Stimulated activated CD8-positive, alpha-beta memory T cell treated with anti-CD3 and anti-CD28 coated beads, Interleukin-4, amount 100 ng/mL, for 4 hours (primary cell): ENCODE measurements at places on chromosomes 5 and 9.

DNA sequence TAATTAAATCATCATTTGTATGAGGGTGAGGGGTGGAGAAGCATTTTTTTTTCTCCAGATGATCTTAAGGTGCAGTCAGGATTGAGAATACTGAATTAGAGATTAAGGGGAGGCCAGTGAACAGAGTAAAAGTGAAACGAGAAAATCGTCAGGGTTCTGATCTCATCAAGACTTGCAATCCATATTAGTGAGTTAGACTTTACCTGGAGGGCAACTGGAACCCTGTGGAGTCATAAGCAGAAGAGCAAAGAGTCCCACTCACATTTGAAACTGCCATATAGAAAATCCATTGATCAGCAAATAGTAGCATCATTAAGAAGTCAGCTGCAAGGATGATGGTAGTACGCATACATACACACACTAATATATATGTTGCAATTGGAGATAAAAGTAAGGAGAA, 466.2 kb upstream of the PAPPA start:
- DNase-seq, result no peak

GRCh38 chr5:149117970-149118369, 23.3 kb upstream of the ABLIM3 start:
- no peak for DNase-seq

DNA sequence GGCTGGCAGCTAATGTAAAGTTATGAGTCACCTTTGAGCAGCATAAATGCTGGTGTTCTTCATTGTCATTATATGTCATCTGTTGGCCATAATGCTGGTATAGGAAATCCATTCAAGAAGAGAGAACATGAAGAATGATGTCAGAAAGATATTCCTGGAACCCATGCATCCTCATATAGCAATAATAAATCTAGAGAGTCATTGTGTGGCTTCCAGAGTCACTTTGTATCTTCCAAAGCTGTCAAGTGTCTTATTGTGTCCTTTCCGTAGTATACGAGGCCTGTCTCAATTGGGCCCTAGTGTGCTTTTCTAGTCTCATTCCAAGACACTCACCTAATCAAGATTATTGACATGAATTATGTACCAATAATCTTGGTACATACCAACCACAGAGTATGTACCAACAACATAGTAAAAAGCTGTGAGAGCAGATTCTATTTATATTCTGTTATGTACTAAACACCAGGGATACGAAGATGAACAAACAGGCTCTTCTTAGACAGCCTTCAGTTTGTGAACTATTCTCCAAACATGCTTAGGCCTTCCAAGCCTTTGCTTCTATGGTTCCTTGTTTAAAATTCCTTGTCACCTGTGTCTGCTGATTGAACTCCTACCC, 110.1 kb downstream of the ERCC6L2 start:
- no peak for DNase-seq

DNA sequence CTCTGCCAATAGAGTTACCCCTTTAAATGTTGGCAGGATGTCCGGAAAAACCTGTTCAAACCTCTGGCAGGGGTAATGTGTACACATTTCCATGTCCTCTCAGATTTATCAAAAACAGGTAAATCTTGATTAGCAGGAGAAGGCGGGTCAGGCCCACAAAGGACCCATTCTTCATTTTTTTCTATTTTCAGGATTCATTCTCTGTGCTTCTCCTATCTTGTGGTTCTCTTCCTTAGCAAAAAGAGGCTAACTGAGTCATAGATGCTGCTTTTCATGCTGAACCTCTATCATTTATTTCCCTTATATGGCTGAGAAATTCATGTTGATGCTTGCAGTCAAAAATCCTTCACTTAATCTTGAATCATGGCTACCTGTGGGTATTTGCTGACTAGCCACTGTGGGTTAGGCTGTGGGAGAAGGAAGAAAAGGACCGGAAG, 112.7 kb upstream of the IQGAP2 start:
- DNase-seq, result no peak

- no peak for DNase-seq
Observed at GRCh38 chr9:121286973-121287741, 19.2 kb downstream of the GSN start.

DNA sequence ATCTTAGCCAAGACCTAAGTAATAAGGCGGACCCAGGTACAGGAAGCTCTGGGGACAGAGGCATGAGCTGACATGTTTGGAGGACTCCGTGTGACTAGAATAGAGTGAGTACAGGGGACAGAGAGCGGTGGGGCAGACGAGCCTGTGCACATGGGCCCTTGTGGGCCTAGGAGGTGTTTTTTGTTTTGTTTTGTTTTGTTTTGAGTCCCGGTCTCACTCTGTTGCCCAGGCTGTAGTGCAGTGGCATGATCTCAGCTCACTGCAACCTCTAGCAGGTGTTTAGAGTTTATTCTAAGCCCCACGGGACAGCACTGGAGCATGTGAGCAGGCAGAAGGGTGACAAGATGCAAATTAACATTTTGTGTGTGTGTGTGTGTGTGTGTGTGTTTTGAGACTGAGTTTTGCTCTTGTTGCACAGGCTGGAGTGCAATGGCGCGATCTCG, 3.1 kb upstream of the EEIG1 start:
- no peak for DNase-seq

GRCh38 chr9:113186137-113186755, 34.8 kb downstream of the FKBP15 start:
- DNase-seq, result no peak

DNA sequence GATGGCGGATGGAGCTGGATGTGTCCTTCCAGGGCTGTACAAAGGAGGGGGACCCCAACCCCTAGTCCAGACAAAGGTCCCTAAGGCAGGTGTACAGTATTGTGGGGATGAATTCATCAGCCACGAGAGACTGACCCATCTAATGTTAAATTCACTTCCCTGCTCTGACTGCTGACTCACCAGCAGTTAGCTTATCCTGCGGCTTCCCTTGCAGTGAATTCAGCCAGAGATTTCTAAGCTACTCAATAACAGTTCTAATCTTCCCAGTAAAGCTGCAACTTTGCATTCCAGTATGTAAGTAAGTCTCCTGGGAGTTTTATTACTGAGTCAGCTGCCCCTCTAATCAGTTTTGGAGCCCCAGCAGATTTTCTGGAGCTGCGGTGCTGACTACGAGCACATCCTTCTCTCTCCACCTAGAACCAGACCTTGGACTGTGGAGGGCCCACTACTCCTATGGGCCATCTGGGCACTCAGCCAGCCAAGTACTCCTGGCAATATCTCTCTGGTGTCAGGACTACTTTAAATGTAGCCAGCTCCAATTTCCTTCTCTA, 16.1 kb downstream of the B4GALT1 start:
- no peak for DNase-seq

DNA sequence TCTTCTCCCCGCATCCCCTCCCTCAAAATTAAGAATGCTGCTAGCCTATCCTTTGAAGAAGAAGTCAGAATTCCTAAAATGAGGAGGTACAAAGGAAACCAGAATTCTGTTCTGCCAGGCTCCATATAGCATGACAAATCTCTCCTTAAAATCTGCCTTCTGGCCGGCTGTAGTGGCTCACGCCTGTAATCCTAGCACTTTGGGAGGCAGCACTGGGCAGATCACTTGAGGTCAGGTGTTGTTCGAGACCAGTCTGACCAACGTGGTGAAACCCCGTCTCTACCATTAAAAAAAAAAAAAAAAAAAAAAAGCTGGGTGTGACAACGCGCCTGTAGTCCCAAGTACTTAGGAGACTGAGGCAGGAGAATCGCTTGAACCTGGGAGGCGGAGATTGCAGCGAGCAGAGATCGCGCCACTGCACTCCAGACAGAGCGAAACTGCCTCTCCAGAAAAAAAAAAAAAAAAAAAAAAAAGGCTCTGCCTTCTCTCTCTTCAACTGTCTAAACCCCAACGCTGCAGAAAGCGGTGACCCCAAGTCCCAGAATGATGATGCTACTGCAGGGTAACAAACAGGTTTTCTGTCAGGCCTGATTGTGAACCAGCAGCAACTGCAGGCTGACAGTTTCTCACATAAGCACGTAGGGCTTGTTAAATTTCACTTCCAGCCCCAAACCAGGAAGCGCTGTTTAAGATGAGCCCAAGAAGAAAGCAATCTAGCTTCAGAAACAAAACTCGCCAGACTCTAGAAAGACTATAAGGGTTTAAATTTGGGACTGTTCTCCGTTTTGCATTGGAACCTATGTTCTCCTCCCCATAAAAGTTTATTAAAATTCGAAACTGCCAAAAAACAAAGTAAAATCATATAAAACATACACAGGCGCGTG, 963 bp upstream of the CAST start:
- no peak for DNase-seq

GRCh38 chr5:72282878-72283277, 37.2 kb downstream of the MRPS27 start:
- DNase-seq, result no peak

- no peak for DNase-seq
Observed at GRCh38 chr9:75604661-75605060, 285.8 kb upstream of the PCSK5 start.

DNA sequence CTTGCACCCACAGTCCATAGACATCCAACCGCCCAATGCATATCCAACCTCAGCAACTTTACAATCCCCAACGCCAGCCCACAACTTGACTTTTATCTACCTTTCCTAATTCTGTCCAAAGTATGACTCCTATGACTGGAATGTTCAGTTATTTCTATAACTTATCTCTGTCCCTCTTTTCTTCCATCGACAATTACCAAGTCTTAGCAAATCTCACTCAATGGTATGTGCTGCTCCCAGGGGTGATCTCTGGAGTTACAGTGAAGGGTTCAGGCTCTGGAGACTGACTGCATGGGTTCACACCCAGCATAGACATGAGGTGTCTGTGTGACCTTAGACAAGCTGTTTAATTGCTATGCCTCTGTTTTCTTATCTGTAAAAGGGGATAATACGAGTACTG, 106.9 kb downstream of the SPOCK1 start:
- DNase-seq, result no peak

- DNase-seq, result no peak
Observed at GRCh38 chr5:135039271-135040033, 5.4 kb upstream of the PITX1 start.

DNA sequence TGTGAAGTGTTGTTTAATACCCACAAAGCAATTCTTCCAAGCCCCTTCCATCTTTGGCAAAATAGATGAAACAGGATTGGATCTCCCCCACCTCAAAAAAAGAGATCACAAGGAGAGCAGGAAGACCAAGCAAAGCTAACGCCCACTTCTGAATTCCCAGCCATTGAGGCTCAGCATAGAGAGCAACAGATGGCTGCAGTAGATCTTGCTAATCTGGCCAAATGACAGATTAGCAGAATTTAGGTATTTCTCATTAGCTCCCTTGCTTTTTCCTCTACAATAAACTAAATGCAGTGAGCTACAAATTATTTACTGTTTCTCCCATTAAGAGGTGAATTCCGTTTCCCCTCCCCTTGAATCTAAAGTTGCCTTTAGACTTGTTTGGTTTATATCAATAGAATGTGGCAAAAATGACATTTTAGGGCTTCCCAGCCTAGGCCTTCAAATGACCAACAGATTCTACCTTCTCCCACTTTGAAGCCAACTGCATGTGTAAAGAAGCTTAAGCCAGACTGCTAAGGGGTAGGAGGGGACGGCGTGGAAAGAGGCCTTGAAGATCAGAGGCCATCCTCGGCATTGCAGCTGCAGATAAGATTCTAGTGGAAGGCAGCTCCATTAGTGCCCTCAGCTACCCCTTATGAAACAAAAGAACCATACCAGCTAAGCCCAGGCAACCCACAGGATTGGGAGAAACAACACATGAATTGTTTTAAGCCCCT, 56.8 kb upstream of the CPEB4 start:
- DNase-seq, result no peak

DNA sequence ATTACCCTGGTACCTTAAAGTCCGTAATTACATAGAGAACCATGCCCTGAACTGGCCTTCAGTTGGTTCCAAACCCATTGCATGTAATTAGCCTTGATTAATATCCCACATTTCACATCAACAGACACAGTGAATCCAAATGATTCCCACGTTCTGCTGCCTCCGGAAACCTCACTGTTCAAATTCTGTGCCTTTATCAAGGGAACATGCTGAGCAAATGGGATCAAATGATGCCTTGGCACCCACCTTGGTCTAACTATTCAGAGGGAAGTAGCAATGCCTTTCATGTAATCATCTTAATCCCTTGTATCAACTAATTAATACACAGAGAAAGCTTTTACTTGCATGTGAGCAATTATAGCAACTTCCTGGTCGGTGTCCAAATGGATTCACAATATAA, 100.6 kb downstream of the EFNA5 start:
- no peak for DNase-seq
